ENCODE measurements at places on chromosomes 4 and X. TPM values are rescaled to one million over a fixed set of nuclear protein-coding genes. Genes with fewer than 3 reads are reported as not detected.

Gene AVPR2
- not detected for total RNA-seq

Gene SHOX
- 28.5 TPM for total RNA-seq

Gene SLC9B2
- 15.2 TPM for total RNA-seq

Gene SHROOM2
- total RNA-seq: 2.8 TPM

Gene SATL1
- not detected for total RNA-seq

Gene CDKL2
- 0.16 TPM for total RNA-seq

Gene GRPR
- total RNA-seq: not detected

Gene ACOX3
- total RNA-seq: 23.6 TPM

DNA sequence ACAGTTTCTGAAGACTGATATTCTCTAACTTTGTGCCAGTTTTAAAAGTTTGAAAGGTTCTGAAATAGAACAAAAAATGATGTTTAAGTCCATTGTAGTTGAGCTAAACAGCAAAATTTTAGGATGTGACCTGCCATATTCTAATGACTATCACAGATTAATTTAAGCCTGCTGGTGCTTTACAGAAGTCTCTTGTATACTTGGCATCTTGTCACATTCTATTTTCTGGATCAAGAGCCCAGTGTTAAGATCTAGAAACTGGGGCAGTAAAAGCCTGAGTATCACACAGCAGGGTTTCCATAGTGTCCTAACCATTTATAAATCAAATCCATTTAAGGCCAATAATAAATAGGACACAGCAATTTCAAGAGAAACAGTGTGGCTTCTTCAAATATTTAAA is 12.4 kb downstream of the FSTL5 start:
- DNase-seq: no peak

DNA sequence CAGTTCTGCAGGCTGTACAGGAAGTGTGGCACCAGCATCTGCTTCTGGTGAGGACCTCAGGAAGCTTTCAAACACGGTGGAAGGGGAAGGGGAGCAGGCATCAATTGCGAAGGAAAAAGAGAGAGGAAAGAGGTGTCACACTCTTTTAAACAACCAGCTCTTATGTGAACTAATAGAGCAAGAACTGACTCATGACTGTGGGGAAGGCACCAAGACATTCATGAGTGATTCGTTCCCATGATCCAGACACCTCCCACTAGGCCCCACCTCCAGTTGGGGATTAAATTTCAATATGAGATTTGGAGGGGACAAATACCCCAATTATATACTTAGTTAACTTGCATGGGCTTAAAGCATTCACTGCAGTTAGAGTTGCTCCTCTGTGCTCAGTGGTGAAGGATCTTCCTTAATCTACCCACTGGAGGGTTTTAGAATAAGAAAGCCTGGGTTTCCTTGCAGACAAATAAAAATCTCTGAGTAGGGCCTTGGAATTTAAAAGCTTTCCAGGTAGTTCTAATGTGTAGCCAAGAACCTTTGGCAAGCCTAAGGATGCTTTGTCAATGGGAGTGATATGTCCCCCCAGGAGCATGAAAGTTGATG is 60.0 kb downstream of the SYNPO2 start:
- DNase-seq: no peak

- no peak for DNase-seq
Observed at GRCh38 chrX:30975467-30975866, 86.4 kb upstream of the TAB3 start.

GRCh38 chrX:110171442-110171841 is 146.4 kb downstream of the AMMECR1 start:
- DNase-seq: no peak

DNA sequence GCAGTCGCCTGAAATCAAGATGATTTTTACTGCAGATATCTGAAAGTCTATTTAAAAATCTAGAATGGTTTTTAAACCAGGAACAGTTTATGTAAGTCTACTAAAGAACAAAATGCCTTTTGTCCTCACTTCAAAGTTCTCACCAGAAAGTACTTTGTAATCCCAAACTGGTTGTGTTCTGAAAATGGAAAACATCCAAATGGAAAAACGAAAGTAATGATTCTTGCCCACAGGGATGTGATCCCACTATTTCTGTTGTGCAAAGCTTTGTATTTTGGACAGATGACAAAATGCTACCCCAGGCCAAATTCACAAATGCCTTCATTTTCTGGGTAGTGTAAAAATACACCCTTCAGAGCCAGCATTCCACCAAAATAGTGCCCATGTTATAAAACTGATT is 265.5 kb upstream of the FTHL17 start:
- DNase-seq: no peak

DNA sequence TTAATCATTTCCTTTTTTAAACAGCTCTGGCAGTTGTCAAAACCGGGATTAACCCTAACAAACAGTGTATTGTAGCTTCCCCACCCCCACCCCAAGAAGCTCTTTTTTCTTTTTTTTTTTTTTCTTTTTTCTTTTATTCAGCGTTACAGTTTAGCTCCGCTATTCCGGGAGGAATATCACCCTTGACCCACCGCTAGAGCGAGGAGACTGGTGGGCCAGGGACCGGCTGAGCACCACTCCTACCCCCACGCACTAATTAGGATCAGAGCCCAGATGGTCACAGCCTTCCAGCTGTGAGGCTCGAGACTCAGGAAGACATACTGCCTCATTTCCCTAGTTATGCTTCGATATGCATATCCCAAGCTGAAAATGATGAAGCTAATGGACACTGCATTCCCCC is 2.0 kb downstream of the PARM1 start:
- no peak for DNase-seq

- no peak for DNase-seq
Observed at GRCh38 chr4:8860096-8860891, 11.3 kb downstream of the HMX1 start.

GRCh38 chrX:149487292-149487691 is 17.8 kb downstream of the IDS start:
- DNase-seq: no peak

- no peak for DNase-seq
Observed at GRCh38 chr4:81214144-81214880, 710 bp downstream of the PRKG2 start.

DNA sequence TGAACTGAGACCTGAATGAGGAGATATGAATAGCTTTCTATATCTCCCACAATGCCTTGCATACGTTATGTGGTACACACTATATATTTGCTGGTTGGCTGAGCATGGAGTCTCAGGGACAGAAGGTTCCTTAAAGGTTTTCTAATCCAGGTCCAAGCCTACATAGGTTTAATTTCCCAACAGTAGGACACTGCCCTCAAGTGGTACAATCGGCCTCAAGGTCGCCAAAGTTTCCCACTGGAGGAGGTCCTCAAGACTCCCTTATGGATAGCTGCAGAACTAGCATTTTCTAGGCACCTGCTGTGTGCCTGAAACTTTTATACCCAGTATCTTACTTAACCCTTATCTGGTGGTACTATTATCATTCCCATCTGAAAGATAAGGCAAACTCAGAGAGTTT is 21.0 kb upstream of the EFNB1 start:
- DNase-seq: no peak

DNA sequence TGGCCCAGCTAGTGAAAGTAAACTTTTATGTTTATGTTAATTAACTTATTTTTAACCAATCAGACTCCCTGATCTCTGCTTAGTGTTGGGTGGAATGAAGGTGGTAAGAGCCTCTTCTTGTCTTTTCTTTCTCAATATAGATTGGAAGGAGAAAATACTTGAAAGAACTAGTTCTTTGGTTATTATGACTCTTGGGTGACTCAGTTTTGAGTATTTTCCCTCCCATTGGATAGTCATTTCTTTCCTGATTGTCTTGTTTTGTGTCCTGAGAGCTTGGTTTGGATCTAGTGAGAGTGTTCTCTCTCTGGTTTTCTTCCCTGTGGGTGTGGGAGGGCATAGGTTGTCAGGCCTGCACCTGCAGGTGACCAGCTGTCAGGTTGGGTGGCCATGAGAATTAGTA is 172.0 kb upstream of the GLRA2 start:
- no peak for DNase-seq

- DNase-seq: no peak
Observed at GRCh38 chr4:33453436-33453835, 2733.3 kb downstream of the PCDH7 start.

GRCh38 chr4:139316733-139317132 is 14.5 kb upstream of the NDUFC1 start:
- no peak for DNase-seq

- no peak for DNase-seq
Observed at GRCh38 chr4:154720618-154721267, 23.1 kb upstream of the LRAT start.

DNA sequence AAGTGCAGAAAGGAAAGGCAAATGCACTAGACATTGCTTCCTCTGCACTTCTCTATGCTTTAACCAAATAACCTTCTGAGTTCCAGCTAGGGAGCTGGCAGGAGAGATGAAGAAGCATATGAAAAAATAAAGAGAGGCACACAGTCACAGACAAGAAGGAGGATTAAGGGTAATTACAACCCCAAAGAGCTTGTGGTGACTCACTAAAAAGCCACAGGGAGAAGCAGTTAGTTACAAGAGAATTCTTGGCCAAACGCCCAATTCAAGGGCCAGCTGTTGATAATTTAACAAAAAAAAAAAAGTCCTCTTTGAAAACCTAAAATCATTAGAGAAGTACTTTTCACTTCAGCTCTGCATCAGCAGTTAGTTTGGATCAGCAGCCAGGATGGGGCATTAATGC is 478.0 kb downstream of the KCNIP4 start:
- DNase-seq: peak; percentile 63

GRCh38 chrX:128927363-128927762 is 595.9 kb downstream of the SMARCA1 start:
- DNase-seq: no peak

DNA sequence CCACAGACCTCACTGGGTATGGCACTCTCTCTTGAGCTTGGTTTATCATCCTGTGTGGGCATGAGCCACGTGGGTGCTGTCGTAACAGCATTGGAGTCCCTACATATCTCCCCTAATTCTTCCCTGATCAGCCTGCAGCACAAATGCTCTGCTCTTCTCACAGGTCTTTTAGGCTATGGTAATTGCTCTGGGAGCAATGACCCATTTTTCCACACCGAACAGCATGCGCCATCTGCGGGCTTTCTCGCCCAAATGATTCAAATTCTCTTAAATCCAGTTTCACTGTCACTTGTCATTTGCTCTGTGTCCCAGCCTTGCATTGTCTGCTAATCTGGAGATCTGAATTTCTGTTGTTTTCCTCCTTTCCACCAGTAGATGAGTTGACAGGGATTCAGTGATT is 48.9 kb upstream of the GATB start:
- no peak for DNase-seq

DNA sequence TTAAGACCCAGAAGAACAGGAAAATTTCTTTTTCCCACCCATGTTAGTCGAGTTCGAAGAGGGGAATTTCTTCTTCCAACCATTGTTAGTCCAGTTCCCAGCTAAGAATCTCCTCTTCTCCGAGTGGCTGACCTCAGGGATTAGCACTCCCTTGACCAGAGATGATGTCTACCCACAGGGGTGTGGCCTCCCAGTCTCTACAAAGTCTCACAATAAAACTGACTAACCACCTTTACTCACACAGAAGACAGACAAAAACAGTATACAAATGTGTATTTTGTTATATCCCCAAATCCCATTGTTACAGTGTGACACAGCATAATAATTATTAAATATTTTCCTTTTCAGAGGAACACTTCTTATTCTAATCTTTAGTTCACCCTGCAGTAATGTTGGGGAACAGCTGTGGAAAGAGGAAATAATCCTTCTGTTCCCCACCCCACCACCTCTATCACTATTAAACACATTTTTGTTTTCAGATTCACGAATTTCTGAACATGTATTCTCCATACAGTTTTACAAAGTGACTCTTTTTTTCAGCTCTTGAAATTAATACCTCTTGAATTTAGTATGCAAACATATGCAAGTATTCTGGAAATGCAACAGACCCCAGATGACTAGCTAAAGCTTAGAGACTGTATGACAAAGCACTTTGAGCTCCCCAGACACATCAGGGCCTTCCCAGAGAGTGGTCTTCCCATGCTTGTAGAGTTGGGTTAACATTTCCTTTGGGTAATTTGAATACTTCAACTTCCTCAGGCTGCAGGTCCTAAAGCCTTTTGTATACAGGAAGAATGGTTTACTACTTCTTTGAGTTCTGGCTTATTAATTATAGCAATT is 62.5 kb upstream of the NFKB1 start:
- DNase-seq: peak; percentile 50

- no peak for DNase-seq
Observed at GRCh38 chr4:2637956-2638552, 101.6 kb downstream of the FAM193A start.

DNA sequence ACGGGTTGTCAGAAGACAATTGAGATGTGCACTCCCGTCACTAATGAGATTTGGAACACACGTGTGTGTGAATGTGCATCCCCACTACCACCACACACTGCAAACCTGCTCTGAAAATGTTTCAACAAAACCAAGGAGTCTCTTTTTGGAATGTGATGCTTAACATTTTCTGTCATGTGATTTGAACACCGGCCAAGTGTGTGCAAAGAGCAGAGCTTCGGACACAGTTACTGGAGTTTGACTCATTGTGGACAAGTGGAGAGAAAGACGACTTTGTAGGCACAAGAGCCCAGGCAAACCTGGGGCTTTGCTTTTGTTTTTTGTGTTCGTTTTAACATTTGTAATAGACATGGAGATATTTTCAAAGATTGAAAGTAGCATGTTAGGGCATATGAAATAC is 49.2 kb downstream of the CCKAR start:
- DNase-seq: no peak

DNA sequence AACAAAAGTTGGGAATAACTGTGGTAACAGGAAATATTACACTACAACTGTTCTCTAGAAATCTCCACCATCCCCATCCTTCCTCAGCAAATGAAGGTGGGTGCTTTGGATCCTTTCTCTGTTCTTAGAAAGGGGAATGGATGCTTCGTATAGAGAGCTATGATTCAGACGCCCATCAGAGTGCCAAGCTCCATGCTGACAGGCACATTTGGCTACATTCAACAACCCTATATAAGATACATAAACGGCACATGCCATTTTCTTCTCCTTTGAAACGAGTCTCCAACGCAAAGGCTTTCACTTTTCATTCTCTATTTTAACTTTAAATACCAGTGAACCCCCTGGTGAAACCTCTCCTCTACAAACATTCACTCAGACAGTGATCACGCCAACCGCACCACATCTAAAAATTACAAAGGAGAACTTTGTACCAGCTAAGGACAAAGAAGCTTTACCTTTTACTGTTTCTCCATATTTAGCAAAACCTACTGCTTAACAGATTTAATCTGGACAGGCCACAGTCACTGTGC is 172.5 kb downstream of the TSPAN5 start:
- DNase-seq: no peak

DNA sequence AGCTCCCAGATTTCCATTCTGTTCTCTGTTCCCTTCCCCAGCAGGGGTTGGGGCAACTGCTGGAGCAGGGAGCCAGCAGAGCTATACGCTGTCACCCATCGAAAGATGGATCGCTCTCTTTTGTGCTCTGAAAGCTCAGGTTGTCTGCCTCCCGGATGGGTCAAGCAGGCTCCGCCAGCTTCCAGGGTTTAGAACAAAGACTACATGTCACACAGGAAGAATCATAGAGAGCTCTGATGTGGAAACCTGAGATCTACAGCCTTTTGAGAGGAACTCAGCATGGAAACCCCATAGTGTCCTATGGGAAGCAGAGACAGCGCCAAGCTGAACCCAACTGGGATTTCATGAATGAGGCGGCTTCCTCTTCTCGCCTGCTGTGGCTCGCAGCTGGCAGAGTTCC is 205.4 kb downstream of the HS3ST1 start:
- no peak for DNase-seq

GRCh38 chr4:102546635-102547034 is 45.5 kb downstream of the NFKB1 start:
- DNase-seq: no peak

GRCh38 chrX:140343226-140343868 is 161.5 kb downstream of the SOX3 start:
- DNase-seq: no peak

- DNase-seq: no peak
Observed at GRCh38 chr4:66034262-66034661, 364.0 kb upstream of the EPHA5 start.
